Cerebellum (tissue), 4 donors: ENCODE measurements at places on chromosomes 4 and X. TPM values are rescaled to one million over a fixed set of nuclear protein-coding genes. Genes with fewer than 3 reads are reported as not detected.

CT47B1 gene
- not detected for total RNA-seq

ODAPH gene
- not detected for total RNA-seq

RADX gene
- total RNA-seq, result 14.4 TPM

BEND2 gene
- total RNA-seq, result not detected

NSDHL gene
- 8.9 TPM for total RNA-seq

PAGE1 gene
- not detected for total RNA-seq

UGT2B11 gene
- total RNA-seq, result not detected

NIPAL1 gene
- total RNA-seq, result 3.9 TPM

PAGE3 gene
- not detected for total RNA-seq

HOPX gene
- total RNA-seq, result 17.4 TPM

SRPX2 gene
- total RNA-seq, result 1.4 TPM
